Cardiac fibroblast (primary cell): ENCODE measurements at places on chromosomes 1 and 21.

GRCh38 chr1:214280386-214281020 lies 456 bp upstream of the SMYD2 start:
- peak; percentile 54 for DNase-seq

DNA sequence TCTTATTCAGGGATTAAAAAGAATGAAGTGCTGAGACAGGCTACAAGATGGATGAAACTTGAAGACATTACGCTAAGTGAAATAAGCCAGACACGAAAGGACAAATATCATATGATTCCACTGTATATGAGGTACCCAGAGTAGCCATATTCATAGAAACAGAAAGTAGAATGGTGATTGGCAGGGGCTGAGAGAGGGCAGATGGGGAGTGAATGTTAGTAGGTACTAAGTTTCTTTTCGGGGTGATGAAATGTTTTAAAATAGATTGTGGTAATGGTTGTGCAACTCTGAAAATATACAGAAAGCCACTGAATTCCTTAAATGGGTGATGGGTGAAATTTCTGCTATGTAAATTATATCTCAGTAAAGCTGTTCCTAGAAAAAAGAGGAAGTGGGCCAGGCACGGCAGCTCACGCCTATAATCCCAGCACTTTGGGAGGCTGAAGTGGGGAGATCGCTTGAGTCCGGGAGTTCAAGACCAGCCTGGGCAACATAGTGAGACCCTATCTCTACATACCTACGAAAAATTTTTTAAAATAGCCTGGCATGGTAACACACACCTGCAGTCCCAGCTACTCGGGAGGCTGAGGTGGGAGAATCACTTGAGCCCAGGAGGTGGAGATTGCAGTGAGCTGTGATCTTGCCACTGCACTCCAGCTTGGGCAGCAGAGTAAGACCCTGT lies 15.9 kb downstream of the SLC27A3 start:
- peak; percentile 88 for DNase-seq

GRCh38 chr21:44583089-44583799 lies 2.8 kb upstream of the KRTAP10-5 start:
- peak; percentile 5 for DNase-seq

DNA sequence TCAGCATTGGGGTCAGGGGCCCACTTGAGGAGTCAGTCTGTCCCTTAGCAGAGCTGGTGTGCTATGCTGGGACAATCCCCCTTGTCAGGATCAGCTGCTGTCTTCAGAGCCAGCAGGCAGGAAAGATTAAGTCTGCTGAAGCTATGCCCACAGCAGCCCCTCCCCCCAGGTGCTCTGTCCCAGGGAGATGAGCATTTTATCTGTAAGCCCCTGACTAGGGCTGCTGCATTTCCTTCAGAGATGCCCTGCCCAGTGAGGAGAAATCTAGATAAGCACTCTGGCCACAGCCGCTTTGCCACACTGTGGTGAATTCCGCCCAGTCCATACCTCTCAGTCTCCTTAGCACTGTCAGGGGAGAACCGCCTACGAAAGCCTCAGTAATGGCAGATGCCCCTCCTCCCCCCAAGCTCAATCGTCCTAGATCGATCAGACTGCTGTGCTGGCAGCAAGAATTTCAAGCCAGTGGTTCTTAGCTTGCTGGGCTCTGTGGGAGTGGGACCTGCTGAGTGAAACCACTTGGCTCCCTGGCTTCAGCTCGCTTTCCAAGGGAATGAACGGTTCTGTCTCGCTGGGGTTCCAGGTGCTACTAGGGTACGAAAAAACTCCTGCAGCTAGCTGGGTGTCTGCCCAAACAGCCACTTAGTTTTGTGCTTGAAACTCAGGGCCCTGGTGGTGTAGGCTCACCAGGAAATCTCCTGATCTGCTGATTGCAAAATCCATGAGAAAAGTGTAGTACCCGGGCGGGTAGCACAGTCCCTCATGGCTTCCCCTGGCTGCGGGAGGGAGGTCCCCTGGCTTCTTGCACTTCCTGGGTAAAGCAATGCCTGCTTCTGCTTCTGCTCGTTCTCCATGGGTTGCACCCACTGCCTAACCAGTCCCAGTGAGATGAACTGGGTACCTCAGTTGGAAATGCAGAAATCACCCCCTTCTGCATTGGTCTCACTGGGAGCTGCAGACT lies 25.1 kb upstream of the TP53BP2 start:
- DNase-seq, result no peak

DNA sequence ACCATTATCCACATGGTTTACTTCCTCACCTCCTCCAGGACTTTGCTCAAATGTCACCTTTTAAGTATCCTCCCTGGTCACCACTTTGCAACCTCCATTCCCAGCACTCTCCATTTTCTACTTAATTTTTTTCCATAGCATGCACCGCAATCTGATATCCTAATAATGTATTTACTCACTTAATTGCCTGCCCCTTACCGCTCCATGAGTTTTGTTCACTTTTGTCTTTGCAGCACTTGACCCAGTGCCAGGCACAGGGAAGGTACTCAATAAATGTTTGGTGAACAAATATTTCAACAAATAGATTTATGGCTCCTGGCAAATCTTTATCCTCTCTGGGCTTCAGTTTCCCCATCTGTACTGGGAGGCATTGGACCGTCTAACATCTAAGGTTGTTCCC lies 53.6 kb downstream of the UBE2T start:
- DNase-seq, result no peak

DNA sequence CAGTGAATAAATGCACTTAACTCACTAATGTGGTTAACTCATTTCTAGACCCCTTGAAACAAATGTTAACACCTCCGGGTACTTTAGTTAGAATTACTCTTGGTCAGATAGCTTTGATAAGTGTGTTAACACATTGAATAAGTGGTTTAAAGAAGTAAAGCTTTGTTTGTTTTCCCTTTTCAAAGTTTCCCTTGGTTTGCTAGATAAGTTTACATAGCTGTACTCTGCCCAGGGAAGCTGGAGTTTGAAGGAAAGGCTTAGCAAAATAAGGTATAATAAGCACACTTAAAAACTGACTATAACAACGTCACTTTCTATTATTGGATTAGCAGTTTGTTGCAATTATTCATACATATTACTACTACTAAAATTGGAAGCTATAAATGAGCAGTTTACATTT lies 1233.9 kb upstream of the ADGRL2 start:
- no peak for DNase-seq

DNA sequence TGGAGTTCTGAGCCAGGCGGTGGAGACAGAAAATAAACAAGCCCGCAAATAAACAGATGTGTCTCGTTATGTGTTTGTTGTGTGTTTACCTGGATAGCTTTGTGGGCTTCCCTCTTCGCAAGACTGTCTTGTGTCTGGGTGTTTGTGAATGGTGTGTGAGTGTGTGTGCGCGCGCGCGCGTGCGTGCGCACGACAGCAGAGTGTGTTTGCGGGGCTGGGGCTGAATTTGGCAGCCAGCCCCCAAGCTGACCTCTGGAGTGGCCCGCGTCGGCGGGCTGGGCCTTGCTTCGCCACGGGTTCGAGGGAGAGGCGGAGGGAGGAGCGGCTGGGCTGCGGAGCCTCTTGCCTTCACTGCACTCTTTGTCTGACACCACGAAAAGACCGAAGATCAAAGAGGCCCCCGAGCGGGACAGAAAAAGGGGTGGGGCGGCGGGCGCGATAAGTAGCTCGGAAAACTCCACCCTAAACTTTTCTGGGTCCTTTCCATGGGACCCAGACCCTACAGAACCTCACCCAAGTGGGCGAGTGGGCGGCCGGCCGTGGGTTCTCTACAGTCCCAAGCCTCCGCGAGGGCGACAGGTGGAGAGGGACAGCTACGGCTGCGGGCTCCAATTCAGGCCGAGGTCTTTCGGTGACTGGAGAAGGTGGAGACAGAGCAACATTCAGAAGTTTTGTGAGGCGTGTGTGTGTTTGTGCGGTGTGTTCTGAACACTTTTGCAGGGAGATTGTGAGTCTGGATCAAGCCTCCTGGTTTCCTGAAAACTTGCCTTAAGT lies 14.5 kb downstream of the PAX7 start:
- no peak for DNase-seq

DNA sequence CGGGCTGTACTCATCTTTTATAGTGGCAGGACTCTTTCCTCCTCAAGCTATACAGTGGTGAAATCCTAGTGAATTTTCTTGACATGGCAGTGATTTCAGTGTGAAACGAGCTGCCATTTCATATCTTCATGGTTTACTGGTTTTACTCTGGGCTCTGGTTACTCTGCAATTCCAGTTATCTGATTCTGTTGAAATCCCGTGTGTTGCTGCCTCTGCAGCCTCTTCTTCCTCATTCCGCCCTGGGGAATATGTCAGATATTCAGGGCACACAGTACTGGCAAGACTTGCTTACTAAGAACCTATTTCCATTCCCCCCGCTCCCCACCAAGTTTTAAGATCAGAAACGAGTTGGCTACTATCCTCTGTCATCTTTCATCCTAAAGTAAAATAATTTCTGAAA lies 7.9 kb upstream of the OR2B11 start:
- DNase-seq, result no peak

DNA sequence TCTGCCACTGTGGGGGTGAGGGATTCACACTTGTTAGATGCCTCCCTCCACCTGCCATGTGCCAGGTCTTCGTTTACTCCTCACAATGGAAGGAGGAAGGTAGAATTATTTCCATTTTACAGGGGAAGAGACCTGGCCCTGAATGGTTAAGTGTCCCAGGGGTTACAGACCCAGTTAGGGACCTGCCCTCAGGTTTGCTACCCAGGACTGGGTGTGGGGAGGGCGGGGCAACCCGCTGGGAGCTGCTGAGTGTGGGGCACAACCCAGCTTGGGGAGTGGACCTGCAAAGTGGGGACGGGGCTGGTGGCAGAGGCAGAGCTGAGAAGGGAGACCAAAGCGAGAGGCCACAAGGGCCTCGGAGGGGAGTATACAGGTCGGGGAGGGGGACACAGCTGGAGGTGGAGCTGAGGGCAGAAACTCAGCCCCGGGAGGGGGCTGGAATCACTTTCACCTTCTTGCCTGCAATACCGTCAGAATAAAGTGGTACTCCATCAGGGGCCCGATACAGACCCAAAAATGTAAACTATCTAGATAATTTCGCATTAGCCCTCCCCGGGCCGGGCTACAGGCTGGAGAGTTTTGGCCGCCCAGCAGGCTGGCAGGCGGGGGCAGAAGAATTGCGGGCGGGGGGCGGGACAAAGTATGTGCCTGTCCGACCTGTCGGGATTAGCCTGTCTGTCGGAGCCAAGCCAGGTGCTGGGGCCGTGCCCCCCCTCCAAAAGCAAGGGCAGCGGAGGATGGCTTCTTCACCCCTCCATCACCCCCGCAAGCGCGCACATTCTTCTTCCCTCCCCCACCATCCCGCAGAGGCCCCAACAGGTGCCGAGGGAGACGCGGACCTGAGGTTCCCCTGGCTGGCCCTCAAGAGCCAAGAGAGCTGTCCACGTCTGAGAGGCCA lies 1.4 kb downstream of the RSPO1 start:
- no peak for DNase-seq

GRCh38 chr1:97070376-97070775 lies 348.8 kb downstream of the PTBP2 start:
- peak; percentile 29 for DNase-seq

DNA sequence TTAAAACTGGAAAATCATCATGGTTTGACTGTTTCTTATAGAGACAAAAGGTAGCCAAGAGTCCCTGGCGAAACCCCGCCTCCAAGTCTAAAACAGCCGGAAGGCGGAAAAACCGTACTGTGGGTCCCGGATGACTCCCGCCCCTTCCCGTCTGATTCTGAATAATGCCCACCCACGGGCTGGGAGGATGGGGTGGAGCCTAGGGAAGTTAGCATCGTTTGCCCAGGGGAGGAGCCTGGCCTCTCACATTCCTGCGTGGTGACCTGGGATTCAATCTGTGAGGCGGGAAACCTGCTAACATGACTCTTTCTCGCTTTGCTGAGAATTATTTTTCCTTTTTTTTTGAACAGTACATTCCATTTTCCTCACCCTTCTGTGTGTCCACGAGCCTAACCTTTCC lies 124.9 kb downstream of the KCNK1 start:
- no peak for DNase-seq

GRCh38 chr1:65174585-65174984 lies 26.6 kb downstream of the AK4 start:
- DNase-seq, result peak; percentile 97

DNA sequence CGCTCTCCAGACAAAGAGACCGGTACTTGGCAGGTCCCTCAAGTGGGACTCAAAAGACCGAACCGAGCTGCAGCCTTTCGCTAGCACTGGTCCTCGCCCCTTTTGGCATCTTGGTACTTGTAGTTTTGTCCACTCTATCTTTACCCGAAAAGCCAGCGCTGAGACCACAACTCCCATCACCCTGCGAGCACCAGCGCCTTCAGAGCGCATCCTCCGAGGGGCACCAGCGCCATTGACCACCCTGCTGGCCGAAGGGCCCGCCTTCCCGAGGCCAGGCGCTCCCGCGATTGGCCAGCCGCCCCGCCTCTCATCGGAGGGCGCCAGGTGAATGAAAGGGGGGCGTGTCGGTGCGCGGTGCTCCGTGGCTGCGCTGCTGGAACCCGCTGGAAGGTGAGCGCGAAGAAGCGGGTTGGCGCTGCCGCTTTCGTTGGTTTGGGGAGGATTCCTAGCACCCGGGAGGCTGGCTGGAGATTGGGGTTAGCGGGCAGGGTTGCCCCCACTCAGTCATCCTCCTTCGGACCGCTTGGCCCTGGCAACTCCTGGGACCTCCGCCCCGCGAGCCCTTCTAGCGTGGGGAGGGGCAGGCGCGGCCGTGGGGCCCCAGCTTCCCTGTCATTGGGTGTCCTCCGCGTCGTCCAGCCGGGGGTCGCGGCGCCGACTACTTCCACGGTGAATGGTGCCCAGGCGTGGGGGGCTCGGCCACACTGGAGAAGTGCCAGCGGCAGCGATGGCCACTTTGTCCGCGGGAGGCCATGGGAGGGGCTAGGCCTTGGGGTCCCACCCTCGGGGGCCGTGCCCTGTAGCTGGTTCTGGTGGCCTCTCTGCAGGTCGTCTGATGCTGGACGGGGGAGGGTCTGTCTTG lies at the start of gene ZBTB8B:
TSS of gene ZBTB8B (plus strand) at position 357 of the 862 bp plus-strand sequence. CDS start 5,553 bp downstream, outside the sequence.
- peak; percentile 28 for DNase-seq

DNA sequence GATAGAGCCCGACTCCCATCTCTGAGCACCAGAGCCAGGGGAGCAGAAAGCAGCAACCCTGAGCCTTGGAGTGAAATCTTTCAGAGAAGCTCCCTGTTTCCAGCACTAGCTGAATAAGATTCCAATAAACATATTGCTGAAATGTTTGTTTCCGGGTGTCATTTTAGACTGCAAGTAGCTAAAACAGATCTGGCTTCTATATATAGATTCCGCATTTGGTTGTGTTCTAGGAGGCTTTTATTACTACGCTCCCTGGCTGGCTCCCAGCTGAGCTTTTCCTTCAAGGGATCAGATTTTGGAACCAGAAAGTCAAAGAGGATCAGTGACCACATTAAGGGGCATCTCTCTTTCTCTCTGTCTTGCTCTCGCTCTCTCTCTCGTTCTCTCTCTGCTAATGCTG lies 88.2 kb downstream of the PAPPA2 start:
- DNase-seq, result no peak

DNA sequence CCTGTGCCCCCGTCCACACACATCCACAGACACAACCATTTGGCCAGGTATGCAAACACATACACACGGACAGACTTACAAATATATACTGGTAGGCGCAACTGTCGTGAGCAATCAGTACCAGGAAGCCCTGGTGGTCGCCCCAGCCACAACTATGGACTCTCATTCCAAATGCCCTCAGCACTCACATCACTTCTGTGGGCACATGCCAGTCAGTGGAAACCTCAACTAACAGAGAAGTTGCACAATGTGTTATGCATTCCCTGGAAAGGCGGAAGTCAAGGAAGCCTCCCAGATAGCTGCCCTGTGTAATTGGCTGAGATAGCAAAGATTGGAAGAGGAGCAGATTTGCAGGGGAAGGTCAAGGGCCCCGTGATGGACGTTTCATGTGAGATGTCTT lies 1.4 kb upstream of the HEYL start:
- DNase-seq, result no peak
